AG09309 (cell line): ENCODE measurements at places on chromosomes 7 and 10.
A peak's percentile ranks its signal among the peaks of the same experiment; 100 is the strongest.

DNA sequence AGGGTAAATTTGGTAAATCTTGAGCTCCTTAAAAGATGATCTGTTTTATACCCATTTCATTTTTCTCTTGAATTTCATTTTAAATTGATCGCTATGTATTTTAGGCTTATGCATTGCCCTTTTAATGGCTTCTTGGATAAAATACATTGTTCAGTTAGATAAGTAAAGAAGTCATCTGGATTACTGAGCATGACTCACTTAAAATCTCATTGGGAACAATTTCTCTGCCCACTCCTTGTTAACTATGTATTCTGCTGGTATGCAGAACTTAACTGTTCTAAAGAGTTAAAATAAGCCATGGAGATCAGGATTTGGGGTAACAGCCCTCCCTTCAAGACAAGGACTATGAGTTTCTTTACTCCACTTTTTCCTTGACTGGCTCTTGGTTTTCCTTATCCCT lies 134.2 kb downstream of the SND1 start:
- no peak for DNase-seq

DNA sequence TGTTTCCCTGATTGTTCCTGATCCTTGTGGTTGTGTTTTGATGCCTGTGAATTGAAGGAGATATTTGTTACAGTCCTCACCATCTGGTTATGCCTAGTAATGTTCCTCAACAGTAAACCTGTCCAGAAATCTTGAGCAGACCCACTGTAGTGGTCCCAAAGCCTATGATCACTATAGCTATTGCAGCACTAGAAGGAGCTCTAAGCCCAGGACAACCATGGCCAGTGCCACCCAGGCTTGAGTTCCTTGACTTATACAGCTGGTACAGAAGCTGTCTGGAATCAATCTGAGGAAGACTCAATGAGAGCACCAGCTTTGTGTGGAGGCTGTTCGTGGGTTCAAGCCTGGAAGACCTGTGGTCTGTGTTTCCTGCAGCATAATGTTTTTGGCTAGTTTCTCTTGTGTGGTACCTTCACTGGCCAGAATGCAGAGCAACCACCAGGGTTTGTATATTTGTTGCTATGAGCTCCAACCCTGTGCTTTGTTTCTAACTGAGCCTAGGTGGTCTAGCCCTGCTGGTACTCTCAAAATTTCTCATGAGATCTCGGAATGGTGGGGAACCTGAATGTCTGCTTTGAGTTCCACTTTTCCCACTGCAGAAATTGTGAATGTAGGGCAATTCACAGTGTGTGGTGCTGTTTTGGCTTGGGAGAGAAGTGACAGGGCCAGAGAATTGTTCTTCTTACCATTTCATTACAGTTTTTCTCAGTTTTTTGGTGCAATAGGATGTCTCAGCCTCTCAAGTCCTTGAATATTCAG lies 355.2 kb downstream of the SUGCT start:
- DNase-seq, result no peak

GRCh38 chr10:66982792-66983474 lies 57.1 kb downstream of the LRRTM3 start:
- no peak for DNase-seq

GRCh38 chr10:84424731-84425167 lies 96.4 kb downstream of the CCSER2 start:
- peak; percentile 91 for DNase-seq

DNA sequence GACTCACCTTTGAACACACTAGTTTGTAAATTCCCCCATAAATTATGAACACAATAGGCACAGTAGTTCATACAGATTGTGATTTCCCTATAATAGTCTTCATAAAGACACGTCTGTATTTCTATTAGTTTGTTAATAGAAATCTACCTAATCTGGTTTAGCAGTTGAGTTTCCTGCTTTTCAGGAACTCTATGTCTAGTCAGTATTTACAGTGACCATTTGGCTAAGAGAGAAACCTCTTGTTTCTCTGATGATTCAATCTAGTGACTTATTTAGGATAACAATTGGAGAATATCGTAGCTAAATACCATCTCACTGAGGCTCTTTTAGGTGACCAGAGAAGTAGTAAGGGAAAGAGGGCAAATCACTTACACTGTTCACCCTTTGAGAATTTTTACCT lies 5.9 kb upstream of the HERPUD2 start:
- no peak for DNase-seq

DNA sequence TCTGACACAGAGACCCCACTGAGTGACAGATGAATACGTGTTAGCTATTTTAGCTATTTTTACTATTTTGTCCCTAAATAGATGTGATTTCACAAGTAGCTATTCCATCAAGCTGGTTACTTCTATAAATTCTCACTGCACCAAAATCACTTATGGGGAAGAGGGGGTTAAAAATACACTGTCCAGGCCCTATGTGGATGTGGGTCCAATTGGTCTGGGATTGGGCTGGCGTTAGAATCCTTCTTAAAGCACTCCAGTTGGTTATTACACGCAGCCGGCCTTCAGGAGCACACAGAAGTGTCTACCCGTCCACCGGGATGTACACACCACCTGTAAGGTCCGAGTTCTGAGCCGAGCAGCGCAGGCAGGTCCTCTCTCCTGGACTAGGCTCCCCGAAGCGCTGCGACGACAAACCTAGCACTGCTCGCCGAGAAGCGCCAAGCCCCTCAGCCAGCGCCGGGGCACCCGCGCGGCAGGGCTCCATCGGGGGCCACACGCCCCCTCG lies 222.3 kb upstream of the MKLN1 start:
- no peak for DNase-seq

DNA sequence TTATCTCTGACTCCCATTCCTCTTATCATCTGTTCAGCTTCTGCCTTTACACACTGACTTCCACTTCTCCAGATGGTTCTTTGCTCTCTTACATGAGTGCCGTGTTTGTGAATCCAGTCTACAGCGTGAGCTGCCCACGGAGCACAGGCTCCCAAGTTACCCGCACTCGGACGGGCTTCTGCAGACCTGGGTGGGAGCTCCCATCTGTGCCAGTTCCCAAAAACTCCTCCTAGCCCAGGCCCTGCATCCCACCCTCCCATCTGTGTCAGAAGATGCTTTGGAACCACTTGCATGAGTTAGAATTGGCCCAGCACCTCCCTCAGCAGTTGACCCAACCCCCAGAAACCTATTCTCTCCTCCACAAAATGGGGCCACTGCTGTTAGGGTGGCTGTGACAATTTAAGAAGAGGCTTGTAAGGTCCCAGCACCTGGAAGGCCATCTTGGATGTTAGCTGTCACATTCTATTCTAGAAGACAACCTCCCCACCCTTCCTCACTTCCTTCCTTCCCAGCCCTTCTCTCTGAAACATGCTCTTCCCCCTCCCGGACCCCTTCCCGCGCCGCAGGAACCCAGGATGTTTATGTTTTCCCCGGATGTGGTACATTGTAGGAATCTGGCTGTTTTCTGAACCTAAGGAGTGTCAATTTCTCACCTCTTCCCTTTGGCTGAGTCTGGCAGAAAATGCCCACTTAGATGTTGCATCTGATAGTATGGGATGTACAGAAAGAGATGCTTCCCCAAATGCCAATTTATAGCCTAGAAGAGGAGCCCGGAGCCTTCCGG lies 79.2 kb downstream of the CCDC3 start:
- DNase-seq, result no peak

DNA sequence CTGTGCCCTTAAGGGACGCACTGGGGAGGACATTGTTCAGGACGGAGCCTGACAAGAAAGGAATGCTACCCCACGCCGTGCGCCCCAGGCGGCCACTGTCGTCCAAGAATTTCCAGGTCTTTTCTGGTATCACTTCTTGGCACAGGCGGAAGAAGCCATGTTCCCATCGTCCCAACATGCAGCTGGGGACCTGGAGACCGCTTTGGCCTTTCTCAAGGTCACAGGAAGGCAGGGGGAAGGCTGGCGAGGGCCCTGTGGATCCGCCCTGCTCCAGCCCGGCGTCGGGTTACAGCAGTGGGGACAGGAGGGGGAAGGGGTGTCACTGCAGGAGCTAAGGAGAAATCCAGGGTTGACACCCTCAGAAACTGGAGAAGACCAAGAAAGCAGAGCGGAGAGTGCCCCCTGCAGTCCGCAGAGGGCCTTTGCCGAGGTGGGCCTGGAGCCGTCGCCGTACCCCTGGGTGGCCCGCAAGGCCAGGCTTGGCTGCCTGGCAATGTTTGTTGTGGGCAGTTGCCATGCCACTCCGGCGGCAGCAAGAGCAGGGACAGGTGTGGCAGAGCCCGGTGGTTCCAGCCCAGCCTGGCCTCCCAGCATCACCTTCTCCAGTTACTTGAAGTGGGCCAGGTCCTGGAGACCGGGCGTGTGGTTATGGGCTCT lies 104.1 kb downstream of the LHPP start:
- DNase-seq, result no peak

DNA sequence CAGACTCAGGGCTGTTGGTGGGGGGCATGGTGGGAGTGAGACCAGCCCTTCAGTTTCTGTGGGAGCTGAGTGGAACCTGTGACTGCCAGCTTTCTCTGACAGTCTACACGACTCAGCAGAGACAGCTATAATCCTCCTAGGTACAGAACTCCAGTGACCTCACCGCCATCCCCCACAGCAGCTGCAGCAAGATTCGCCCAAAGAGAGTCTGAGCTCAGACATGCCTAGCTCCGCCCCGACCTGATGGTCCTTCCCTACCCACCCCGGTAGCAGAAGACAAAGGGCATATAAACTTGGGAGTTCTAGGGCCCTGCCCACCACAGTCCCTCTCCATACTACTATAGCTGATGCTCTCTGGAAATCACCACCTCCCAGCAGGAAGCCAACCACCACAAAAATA lies 500.1 kb downstream of the ETV1 start:
- no peak for DNase-seq

- no peak for DNase-seq
Observed at GRCh38 chr7:96212474-96212873, 109.4 kb downstream of the SLC25A13 start.

DNA sequence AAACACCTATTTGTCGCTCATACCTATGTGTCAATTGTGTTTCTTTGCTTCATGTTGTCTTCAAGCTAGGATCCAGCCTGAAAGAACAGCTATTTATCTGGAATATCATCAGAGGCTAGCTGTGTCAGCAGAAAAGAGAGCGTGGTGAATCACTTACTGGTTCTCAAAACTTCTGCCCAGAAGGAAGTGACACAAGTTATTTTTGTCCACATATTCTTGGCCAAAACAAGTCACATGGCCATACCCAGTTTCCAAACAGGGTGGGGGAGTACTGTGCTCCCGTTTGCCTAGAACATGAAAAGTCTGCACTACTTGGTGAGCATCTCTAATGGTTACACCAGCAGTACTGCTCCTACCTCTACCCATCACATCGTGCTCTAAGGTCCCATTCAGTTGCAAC lies 160.9 kb upstream of the CSTF2T start:
- DNase-seq, result peak; percentile 10

- no peak for DNase-seq
Observed at GRCh38 chr10:76051007-76051936, 619.8 kb downstream of the LRMDA start.

- DNase-seq, result no peak
Observed at GRCh38 chr7:124762611-124763143, 2.9 kb downstream of the GPR37 start.

GRCh38 chr7:82164813-82165212 lies 278.8 kb downstream of the CACNA2D1 start:
- DNase-seq, result peak; percentile 60

GRCh38 chr10:129545261-129545660 lies 78.2 kb downstream of the MGMT start:
- no peak for DNase-seq

DNA sequence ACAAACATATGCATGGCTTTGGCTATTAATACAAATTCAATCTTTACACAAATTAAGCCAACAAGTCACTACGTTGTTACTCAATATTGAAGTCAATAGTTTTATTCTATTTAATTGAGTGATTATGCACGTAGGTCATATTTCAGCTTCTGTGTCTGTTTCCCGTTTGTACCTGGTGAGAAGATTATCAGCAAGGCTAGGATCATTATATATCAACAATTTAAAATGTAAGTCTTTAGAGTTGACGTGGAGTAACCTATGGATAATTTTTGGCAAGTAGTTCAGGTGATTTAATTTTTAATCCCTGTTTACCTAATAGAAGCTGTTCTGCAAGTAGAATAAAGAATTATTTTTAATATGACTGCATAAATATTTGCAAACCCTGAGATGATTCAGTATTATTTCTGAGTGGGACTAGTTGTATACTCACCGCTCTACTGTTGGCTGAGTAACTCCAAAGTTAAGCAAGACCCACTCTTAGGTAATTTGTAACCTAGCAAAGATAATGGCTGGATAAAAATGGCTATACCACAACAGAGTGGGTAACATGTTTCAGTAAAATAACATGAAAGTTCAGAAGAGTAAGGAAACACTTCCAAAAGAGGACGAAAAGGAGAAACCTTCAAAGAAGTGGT lies 161.0 kb downstream of the HGF start:
- DNase-seq, result no peak

- no peak for DNase-seq
Observed at GRCh38 chr10:26464632-26465280, 26.6 kb downstream of the APBB1IP start.

- DNase-seq, result no peak
Observed at GRCh38 chr7:82012453-82012852, 242.6 kb upstream of the HGF start.

DNA sequence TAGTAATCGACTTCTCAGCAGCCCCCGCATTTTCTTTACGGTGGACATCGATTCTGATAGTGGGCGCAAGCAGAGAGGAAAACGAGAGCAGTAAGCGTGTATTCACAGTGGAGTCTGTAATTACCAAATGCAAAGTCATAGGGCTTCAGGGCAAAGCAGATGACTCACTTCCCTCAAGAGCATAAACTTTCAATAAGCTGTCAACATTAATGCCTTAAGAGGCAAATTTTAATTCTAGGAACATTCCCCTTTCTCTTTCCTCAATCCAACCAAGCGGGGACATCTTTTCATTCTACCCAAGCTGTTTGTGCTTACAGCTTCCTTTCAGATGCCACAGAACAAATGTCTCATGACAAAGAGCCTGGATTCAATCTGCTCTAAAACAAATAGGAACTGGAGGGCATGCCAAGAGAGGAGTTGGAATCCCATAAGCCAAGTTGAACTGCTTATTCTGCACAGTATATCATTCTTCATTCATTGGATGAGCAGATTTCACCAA lies 48.6 kb downstream of the MALSU1 start:
- peak; percentile 55 for DNase-seq

DNA sequence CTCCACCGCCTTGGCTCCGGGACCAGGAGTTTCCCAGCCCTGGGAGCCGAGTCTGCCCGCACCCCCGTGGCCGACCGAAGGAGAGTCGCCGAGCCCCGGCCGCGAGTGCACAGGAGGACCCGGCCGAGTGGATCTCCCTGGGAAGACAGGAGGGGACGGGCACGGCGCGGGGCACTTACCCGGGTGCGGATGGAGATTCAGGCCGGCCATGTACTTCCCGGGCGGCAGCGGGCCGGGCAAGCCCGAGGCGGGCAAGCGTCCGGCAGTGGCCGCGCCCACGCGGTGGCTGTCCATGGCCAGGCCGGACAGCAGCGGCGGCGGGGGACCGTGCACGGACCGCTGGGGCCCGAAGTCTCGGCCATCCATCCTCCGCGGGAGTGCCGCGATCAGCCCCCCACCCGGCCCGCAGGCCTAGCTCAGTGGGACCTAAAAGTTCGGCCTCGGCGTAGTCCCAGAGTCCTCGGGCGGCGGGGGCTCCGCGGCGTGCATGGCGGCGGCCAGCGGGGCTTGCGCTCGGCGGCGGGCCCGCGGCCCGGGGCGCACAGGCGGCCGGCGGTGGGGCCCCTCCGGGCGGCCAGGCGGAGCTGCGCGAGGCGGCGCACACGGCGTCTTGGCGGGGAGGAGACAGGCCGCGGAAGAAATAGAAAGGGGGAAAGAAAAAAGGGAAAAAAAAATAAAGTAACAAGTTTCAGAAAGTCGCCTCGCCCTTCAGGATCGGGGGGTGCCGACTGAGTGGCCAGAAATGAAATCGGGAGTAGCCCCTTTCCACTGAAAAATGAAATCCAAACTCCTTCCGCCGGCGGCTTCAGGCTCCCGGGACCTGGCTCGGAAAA lies 2.5 kb downstream of the TNRC18 start:
- DNase-seq, result no peak

GRCh38 chr7:74334030-74334429 lies 44.8 kb downstream of the CLIP2 start:
- DNase-seq, result peak; percentile 17
